ENCODE measurements at places on chromosomes 3 and 15. TPM values are rescaled to one million over a fixed set of nuclear protein-coding genes. Genes with fewer than 3 reads are reported as not detected.

The HYPK gene
- total RNA-seq: 11.0 TPM

The CLDN1 gene
- total RNA-seq: 0.27 TPM

The SPINK8 gene
- not detected for total RNA-seq

The NOX5 gene
- 0.07 TPM for total RNA-seq

The SAMMSON gene
- total RNA-seq: not detected

The PLAAT1 gene
- 0.13 TPM for total RNA-seq

The LYSMD4 gene
- 6.0 TPM for total RNA-seq

The PLA2G4D gene
- not detected for total RNA-seq

The PRTG gene
- 4.4 TPM for total RNA-seq

The LRRC31 gene
- total RNA-seq: not detected

The TMCO5A gene
- total RNA-seq: not detected

Measured in thoracic aorta endothelial cell (primary cell).